ENCODE measurements at places on chromosomes 1 and 21.

GRCh38 chr21:38800046-38800758 lies 5.5 kb upstream of the ETS2 start:
- DNase-seq, result no peak

DNA sequence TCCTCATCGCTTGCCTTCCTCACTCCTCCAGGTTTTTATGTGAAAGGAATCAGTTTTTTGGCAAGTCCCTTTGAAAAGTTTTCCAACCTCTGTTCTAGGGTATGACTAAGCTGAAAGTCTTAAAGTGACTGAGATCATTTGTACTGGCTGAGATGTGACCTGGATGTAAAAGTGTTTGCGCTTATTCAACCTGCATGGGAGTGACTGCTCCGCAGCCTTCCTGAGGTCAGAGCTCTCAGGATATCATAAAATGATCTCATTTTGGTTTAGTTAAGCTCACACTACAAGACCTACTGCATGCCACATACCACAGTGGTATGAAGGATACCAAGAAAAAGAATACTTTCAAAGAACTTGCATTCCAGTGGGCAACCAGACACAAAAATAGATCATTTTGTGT lies 29.8 kb upstream of the TADA1 start:
- DNase-seq, result no peak

DNA sequence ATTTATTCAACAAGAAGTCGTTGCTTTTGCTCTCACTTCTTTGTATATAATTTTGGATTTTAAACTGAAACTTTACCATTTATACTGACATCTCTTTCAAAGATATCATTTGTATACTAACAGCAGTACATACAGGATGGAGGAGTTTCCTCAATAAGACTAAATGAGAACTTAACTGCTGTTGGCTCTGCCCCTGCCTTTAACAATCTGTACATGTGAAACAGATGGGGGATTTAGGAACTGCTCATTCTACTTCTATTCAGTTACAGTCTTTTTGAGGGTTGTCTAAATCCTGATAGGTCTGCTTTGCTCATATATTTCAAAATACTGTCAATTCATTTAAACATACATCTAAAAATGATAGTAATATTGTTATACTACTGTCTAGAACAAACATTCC lies 663.2 kb downstream of the ADGRL2 start:
- DNase-seq, result no peak

- DNase-seq, result no peak
These were observed 73.2 kb upstream of the B3GALT2 start for GRCh38 chr1:193259636-193260035.

- peak; percentile 85 for DNase-seq
These were observed 7.7 kb upstream of the GPATCH4 start for GRCh38 chr1:156608981-156609380.

DNA sequence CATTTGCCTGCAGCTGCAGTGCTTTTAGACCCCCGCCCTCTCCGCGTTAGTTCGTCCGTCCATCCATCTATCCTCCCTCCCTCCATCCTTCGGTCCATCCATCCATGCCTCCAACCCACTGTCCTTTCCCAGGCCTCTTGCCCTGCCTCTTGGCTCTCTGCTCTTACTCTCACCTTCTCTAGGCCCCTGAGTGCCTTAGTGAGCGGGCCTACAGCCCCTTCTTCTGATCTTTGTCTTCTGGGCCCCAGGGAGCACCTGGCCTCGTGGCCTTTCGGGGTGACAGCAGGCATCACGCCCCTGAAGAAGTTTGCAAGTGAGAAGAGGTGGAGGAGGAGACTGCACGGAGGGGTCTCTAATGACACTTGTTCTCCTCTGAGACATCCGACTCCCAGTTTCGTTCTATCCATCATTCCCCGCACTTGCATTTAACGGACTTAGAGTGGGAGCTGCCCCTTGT lies 842 bp downstream of the ATXN7L2 start:
- DNase-seq, result no peak

- no peak for DNase-seq
These were observed 12.3 kb downstream of the REG4 start for GRCh38 chr1:119799003-119799402.

DNA sequence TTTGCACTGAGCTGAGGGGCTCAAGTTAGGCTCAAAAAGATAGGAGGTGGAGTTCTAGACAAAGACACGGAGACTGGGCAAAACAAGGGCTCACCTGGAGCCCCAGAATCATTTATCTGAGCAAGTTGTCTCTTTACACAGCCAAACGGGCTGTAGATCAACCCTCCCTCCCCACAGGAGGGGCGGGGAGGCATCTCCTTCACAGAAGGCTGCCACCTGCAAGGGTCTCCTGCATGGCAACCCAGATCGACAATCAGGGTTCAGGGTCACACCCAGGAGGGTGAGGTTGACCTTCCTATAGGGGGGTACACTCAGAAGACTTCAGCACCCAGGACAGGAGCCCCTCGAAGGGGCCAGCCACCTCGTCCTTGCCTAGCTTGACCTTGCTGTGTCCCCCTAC lies 84.0 kb downstream of the CD247 start:
- no peak for DNase-seq

- DNase-seq, result no peak
These were observed 36.6 kb downstream of the CAPZB start for GRCh38 chr1:19448491-19449439.

GRCh38 chr1:41716188-41717130 lies 202.3 kb downstream of the HIVEP3 start:
- no peak for DNase-seq

- no peak for DNase-seq
These were observed 29.9 kb upstream of the SAMD13 start for GRCh38 chr1:84271441-84272151.

DNA sequence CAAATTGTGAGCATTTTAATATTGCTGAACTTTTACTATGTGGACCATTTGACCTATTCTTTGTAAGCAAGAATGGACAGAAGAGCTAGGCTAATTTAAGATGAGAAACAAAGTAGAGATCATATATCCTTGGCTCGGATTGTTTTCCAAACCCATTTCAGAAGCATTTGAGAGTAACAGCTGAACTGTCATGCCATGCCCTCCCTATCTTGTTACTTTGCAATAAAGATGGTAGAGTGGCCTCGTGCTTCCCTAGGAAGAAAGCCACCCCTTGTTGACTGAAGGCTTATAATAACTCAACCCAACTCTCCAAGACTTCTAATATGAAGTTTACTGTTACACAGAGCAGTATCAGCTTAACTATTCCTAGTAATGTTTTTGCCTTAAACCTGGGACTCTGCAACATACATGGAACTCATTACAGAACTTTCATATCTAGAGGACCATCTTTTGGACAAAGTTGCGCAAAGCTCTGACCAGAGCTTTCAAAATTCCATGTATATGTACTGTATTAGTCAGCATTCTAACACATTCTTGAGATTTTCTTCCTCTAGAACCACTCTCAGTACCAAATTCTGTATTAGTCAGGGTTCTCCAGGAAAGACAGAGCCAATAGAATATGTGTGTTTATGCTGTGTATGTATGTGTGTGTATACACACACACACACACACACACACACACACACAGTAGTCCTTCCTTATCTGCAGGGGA lies 68.7 kb downstream of the ADAMTS1 start:
- DNase-seq, result no peak

DNA sequence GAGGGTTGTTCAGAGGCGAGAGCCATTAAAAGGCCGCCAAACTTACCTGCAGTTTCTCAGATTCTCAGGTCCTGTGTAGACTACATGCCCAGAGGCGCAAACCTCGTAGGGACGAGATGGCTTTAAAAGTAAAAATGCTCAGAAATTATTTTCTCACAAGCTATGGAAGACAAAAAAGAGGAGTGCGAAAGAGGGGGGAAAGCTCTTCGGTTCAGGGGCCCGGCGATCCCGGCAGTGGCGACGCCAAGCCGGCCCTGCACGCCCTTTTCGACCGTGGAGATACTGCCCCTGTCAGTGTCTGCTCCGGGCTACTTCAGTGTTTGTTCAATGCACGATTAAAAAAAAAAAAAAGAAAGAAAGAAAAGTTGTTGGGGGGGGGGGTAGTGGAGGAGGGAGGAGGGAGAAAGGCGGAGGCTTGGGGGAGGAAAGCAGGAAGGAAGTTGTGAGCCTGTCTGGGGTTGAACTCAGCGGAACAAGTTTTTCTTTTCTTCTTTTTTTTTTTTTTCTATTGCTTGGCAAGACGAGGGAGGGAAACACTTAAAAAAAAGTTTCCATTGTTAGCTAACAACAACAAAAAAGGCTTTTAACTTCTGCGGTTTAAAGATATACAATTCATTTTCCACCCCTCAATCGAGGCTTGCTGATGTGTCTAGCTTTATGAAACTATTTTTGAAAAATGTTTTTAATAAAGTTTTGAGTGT lies at the start of gene ITPKB:
Gene ITPKB (minus strand): TSS at position 288 of the 701 bp plus-strand sequence. CDS start 1,824 bp downstream, outside the sequence.
- no peak for DNase-seq

- DNase-seq, result no peak
These were observed 1809.6 kb downstream of the BRINP3 start for GRCh38 chr1:188668083-188668482.

GRCh38 chr1:229567109-229567868 lies 8.8 kb upstream of the ABCB10 start:
- no peak for DNase-seq

GRCh38 chr1:52032124-52032784 lies 1.4 kb downstream of the KTI12 start:
- DNase-seq, result peak; percentile 14

- no peak for DNase-seq
These were observed 85.3 kb downstream of the SCCPDH start for GRCh38 chr1:246809473-246809872.

GRCh38 chr1:216903382-216903740 lies 180.1 kb upstream of the ESRRG start:
- DNase-seq, result no peak

DNA sequence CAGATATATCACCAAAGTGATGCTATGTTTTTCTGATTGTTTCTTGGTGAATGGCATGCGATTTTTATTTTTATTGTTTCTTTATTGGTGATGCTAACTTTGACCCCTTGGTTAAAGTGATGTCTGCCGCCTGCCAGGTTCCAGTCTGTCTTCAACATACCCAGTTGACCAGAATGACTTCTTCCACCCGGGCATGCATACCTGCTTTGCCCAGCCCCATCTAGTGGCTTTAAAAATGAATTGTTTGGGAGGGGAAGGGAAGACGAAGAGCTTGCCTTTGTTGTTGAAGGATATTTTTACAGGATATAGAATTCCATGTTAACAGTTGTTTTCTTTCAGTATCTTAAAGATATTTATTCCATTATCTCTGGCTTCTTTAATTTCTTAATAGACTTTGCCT lies 65.1 kb downstream of the ATG4C start:
- DNase-seq, result peak; percentile 30

GRCh38 chr1:56838759-56839158 lies 15.8 kb upstream of the C8A start:
- DNase-seq, result no peak

- peak; percentile 47 for DNase-seq
These were observed 6.3 kb upstream of the KYAT3 start for GRCh38 chr1:88998716-88999115.

GRCh38 chr1:196373798-196374197 lies 234.4 kb downstream of the KCNT2 start:
- DNase-seq, result no peak

GRCh38 chr1:92367496-92367895 lies 68.6 kb downstream of the RPAP2 start:
- no peak for DNase-seq

DNA sequence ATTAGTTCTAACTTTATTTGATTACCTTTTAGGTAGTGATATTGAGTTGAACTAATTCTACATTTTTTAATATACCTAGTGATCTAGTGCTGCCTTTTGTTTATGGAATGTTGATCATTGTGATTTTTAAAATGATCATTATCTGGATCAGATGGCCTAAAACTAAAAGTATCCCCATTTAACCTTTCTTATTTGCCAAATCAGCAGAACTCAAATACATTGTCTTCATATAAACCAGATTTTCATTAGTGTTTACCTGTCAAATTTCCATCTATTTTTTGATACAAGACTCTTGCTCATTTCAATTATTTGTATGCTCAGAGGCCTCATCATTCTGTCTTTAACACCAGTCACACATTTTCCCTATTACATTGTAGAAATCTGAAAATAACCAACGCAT lies 441.2 kb downstream of the PTPRC start:
- no peak for DNase-seq

GRCh38 chr1:171188388-171189266 lies 3.5 kb downstream of the FMO2 start:
- peak; percentile 78 for DNase-seq

- DNase-seq, result no peak
These were observed 516.6 kb upstream of the RGS18 start for GRCh38 chr1:191641420-191642260.

DNA sequence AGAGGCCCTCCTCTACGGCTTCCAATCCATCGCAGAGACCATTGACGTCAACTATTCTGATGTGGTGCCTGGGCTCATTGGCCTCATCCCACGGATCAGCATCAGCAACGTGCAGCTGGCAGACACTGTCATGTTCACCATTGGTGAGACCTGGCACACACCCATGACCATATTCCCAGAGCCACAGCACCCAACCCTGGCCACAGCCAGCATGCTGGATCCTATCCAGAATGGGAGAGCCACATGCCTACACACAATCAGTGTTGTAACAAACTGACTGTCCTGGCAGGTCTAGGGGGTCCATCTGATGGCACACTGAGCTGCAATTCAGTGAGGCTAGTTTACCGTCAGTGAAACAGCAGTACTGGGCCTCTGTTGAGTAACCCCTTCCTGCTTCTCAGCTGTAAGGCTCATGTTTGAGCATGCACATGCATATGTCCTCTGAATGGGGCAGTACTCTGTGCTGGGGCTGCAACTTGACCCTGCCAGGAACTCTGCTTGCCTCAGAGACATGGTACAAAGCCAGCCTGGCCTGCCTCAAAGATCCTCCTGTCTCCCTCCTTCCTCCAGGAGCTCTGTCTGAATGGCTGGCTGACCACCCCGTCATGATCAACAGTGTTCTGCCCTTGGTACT lies 10.8 kb downstream of the IPO13 start:
- no peak for DNase-seq

- DNase-seq, result no peak
These were observed 224.0 kb downstream of the FGGY start for GRCh38 chr1:59520827-59521418.
